ENCODE measurements at places on chromosomes 4 and X.

- DNase-seq: no peak
Observed at GRCh38 chrX:87425618-87426017, 92.0 kb upstream of the KLHL4 start.

DNA sequence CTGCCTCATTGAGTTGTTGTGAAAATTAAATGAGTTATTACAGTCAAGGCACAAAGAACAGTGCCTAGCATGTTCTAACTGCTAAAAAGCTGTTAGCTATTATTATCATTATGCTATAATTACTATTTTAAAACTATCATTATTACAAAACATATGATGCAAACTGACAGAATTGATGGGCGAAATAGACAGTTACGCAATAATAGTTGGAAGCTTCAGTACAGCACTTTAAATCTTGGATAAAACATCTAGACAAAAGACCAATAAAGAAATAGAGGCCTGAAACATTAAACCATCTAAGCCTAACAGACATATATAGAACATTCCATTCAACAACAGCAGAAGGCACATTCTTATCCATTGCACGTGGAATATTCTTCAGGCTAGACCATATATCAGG is 73.0 kb downstream of the TAB3 start:
- no peak for DNase-seq

GRCh38 chr4:37397505-37397904 is 153.0 kb downstream of the NWD2 start:
- no peak for DNase-seq

GRCh38 chr4:120304801-120305200 is 238.2 kb upstream of the MAD2L1 start:
- no peak for DNase-seq

- DNase-seq: no peak
Observed at GRCh38 chrX:50771382-50771781, 42.6 kb downstream of the SHROOM4 start.

DNA sequence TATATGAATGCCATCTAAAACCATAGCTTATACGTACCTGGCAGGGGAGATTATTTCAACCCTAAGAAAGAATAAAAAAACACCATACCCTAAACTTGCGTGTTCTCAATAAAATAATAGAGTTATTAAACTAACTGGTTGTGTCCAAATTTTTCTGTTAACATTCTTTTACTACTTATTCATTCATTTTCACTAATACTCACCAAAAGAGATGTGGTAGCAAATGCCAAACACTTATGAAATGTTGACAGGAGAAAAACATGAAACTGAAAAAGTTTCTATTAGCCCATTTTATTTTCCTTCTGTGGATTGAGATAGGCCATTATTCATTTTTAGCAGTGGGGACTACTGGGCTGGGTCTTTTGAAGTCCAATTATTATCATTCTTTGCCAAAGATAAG is 102.0 kb downstream of the TSPAN5 start:
- DNase-seq: no peak

GRCh38 chrX:34365471-34365870 is 233.4 kb upstream of the FAM47A start:
- DNase-seq: no peak

- DNase-seq: no peak
Observed at GRCh38 chrX:87621697-87622096, 104.1 kb downstream of the KLHL4 start.

GRCh38 chr4:77848508-77848907 is 14.1 kb upstream of the MRPL1 start:
- no peak for DNase-seq

GRCh38 chrX:43631841-43632240 is 24.3 kb upstream of the MAOA start:
- DNase-seq: no peak

DNA sequence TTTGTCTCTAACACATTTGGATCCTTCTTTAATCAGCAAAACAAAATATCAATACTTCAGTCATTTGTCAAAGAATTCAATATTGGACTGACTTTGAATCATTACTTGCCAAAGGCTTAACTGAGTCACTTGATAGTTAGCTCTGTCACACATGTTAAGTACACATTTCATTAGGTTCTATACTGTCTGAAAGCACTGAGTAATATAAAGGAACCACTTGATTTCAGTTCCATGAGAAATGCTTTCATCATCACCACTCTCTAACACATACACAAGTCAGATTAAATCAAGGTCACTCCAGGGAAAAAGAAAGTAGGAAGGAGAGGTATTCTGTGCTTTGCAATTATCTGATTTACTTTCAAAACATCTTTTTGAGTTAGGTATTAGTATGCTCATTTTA is 1233.1 kb downstream of the C4orf33 start:
- no peak for DNase-seq

GRCh38 chr4:2744576-2745270 is 11.4 kb downstream of the TNIP2 start:
- peak; percentile 16 for DNase-seq

DNA sequence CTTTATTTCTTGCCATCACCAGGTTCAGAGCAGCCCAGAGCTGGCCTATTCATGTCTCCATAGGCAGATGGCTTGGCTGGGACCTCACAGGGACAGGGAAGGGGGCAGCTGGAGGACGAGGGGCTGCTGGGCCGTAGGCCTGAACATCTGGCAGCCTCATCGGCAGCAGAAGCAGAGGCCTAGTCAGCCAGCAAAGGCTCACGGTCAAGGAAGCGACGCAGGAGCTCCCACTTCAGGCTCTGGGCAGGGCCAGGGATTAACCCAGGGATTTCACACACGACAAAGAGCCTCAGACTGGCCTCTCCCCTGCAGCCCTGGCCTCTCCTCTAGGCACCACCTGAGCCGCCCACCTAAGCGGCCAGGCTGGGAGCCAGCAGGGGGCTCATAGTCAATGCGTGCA is 46.0 kb upstream of the MAN2B2 start:
- peak; percentile 19 for DNase-seq

DNA sequence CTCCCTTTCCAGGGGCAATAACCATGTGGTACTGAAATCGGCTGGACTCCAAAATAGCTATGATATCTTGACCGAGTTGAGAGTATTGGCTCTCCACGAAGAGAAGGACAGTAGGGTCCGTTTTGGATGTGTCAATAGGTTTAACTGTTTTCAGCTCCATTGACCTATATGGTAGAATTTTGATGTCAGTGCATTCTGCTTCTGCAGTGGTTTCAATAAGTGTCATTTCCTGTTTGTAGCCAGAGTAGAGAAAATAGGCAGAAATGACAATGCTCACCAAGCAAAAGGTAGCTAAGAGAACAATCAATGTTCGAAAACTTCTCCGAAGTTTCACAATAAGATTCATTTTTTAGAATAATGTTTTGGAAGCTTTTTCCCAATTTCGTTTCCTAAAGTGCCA is 36.7 kb downstream of the NDST4 start:
- no peak for DNase-seq

- DNase-seq: no peak
Observed at GRCh38 chr4:143549928-143550327, 36.4 kb downstream of the SMARCA5 start.

- DNase-seq: no peak
Observed at GRCh38 chr4:106019771-106020170, 124.5 kb downstream of the NPNT start.

DNA sequence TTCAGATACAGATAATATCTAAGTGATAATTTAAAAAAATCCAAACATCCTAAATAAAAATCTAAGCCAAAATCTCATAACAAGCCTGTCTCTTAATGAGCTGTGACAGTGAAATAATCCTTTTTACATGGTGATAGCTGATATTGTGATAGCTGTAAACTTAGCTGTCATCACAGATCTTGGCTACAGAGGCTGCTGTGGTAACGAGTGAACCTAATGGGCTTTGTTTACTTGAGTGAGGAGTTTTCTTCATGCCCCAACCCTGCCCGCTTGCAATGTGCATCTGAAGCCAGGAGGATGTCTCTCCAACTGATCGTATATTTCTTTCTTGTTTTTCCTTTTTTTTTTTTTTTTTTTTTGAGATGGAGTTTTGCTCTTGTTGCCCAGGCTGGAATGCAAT is 41.5 kb upstream of the YTHDC1 start:
- DNase-seq: no peak

- no peak for DNase-seq
Observed at GRCh38 chr4:128528793-128529553, 241.4 kb upstream of the PGRMC2 start.

DNA sequence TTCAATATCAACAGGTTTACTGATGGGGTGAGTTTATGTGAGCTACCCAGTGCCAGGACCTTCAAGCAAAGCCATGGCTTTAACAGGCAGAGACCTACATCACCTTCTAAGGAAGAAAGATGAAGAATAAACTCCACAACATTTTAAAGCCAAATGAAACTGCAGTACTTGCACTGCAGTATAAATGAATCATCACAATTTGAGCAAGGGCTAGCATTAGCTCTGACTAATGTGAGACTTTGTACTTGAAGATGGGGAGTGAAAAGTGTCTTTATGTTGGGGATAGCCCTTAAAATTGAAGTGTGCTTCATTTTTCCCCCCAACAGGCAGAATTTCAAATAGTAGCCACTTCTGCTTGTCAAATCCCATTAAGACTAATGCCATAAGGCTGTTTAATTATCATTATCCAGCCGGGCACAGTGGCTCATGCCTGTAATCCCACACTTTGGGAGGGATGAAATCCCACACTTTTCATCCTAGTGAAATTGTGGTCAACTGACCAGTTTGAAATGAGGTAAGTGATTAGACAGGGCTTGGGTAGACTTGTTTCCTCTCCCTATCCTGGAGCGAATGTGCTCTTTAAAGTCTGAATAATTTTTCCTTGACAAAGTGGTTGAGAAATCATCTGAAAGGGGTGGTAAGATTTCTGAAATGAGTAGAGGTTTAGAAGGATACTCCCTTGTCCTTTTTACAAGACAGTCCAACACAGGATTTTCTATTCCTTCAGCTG is 27.2 kb upstream of the GPR34 start:
- DNase-seq: peak; percentile 3

- DNase-seq: no peak
Observed at GRCh38 chr4:146976145-146976544, 30.5 kb upstream of the TTC29 start.

DNA sequence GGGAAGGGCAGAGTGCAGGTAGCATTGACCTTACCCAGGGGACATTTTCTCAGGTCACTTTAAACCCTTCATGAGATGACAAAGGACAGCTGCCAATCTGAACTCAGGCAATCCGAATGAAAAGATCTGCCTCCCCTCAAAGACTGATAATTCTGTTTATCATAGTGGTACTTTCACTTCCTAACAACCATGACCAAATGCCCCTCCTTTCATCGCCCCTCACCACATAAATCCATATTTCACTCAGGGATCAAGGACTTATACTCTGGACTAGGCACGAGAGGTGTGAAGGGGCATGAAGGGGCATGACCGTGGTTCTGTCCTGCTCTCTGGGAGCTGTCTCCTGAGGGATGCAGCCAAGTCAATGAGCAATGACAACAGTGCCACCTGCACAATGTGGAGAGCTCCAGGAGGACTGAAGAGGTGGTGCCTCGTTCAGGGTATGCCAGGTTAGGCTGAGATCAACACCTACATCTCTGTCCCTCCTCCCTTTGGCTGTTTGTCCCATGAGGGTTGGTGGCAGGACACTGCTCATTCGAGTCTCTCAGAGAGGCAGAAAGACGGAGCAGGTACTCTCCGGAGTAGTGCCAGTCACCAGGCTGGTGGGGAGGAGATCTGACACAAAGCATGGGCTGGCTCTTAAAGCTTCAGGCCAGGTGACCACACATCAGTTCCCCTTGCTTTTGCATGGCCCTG is 12.5 kb downstream of the HS3ST1 start:
- no peak for DNase-seq

DNA sequence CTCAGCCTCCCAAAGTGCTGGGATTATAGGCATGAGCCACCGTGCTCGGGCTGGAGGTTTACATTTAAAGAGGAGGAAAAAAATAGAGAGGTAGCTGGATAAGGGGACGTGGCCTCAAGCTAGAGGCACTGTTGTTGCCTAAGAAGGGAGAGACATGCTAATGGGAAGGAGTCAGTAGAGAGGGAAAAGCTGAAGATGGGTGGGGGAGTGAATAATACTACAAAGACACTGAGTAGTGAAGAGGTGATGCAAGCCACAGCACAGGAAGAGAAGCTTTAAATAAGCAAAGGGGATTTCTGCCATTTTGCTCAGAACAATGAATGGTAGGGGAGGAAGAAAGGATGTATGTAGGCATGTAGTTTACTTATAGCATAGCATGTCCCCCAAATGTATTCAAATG is 11.5 kb upstream of the AP1S2 start:
- no peak for DNase-seq

GRCh38 chr4:11590132-11590531 is 161.4 kb upstream of the HS3ST1 start:
- no peak for DNase-seq

GRCh38 chr4:60019180-60019579 is 1180.9 kb upstream of the ADGRL3 start:
- DNase-seq: no peak

DNA sequence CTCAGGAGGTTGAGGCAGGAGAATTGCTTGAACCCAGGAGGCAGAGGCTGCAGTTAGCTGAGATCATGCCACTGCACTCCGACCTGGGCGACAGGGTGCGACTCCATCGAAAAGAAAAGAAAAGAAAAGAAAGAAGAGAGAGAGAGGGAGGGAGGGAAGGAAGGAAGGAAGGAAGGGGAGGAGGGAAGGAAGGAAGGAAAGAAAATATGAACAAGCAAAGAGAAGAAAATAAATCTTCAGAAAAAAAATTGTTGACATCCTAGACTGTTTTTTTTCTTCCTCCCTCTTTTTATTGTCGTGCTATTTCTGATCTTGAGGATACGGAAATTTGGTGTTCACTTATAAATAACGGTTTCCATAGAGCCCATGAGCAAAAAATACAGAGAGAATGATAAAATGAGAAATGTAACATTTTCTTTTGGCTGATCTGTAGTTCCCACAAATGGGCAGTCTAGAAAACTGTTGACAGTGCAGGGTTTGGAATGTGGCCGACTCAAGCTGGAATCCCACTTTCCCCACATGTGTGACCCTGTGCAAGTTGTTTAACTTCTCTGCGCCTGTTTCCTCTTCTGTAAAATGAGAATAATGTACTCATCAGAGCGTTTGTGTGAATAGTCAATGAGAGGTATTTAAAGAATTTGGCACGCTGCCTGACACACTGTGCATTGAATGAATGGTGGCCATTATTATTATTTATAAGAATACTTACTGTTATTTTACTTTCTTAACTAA is 19.4 kb downstream of the SORBS2 start:
- no peak for DNase-seq

GRCh38 chrX:140163371-140164159 is 198.2 kb upstream of the CXorf66 start:
- no peak for DNase-seq

GRCh38 chr4:63708661-63709060 is 700.6 kb downstream of the TECRL start:
- DNase-seq: no peak

GRCh38 chr4:153785910-153786721 is 2.8 kb downstream of the SFRP2 start:
- peak; percentile 49 for DNase-seq

DNA sequence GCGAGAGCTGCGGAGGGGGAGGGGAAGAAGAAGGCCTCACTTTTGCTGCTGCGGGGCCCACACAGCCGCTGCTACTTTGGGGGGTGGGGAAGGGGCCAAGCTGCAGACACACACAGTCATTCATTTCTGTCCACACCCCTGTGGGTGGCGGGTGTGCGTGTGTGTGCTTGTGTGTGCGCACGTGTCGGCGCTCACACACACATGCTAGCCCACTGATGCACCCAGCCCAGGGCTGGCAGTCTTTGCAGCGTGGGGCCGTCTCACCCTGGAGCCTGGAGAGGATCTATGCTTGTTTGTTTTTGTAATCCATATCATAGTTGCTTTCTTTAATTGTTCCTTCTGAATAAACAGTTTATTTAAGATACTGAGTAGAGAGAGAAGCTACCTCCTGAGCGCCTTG is 4.0 kb downstream of the DUSP9 start:
- no peak for DNase-seq
